ENCODE measurements at places on chromosomes 7 and 10. TPM values are rescaled to one million over a fixed set of nuclear protein-coding genes. Genes with fewer than 3 reads are reported as not detected.

TEX36 gene
- not detected for total RNA-seq

LRRC18 gene
- not detected for total RNA-seq

CCNY gene
- total RNA-seq: 61.5 TPM

IDI2 gene
- not detected for total RNA-seq

NXPH1 gene
- not detected for total RNA-seq

NT5C3A gene
- 38.9 TPM for total RNA-seq

TCAF2 gene
- 14.3 TPM for total RNA-seq

Measured in ureter (tissue), 1 donor.